GM12891 (cell line): ENCODE measurements at places on chromosomes 2 and 18.

GRCh38 chr2:227335713-227336112, 10.7 kb downstream of the MFF start:
- no peak for DNase-seq

GRCh38 chr2:54020793-54021414, 50.1 kb upstream of the PSME4 start:
- DNase-seq, result no peak

DNA sequence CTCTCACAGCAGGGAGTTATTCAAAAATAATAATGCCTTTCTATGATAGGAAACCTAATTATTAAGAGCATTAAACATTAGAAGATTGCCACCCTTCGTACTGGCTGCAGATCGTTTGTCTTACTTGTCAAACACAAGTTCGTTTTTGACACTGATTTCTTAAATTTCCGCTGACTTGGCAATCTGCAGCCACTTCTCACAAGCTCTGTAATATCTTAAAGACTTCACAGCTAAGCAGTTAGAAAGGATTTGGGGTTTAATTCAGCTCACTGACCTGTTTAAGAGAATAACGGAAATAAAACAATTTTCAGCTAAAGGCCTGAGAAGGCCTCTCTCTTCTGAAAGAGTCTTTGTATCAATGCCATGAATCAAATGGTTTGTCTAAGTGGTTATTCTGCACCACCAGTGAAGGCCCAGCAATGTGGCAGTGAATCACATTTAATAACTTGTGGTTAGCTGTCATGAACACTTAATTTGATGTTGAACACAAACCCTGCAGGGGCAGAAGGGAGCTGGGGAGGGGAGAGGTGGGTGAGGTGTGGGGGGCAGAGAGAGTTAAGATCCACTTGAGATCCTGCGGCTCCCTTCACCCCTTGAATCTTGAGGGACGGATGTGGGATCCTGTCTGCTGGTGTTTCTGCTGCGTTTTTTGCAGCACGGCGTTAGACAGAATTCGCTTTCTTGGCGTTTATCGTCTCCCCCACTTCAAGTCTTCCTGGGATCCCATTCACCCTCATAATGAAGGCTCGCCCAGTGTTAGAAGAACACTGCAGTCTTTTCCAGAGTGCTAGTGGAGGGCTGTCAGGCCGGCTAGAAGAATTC, 145.4 kb upstream of the SATB2 start:
- no peak for DNase-seq

DNA sequence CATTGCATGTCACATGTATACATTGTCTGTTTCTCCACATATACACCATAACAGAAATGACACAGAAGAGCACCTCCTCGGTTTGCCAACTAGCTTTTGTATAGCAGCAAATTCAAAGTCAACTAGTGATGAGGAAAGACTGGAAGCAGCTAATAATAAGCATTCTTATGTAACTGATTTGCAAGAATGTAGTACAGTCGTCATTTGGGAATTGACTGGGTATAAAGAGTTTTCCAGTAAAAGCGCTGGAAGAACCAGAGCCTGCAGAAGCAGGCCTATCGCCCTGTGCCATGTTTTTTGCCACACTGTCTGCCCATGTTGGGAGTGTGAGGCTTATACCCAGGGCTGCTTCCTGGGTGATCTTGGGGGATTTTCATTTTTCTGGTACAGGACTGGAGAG, 310.6 kb downstream of the GBX2 start:
- no peak for DNase-seq

GRCh38 chr2:191311627-191312026, 66.4 kb downstream of the MYO1B start:
- DNase-seq, result no peak

GRCh38 chr2:21162615-21162878, 38.8 kb downstream of the TDRD15 start:
- DNase-seq, result no peak
